ENCODE measurements at places on chromosomes 6 and 20.

DNA sequence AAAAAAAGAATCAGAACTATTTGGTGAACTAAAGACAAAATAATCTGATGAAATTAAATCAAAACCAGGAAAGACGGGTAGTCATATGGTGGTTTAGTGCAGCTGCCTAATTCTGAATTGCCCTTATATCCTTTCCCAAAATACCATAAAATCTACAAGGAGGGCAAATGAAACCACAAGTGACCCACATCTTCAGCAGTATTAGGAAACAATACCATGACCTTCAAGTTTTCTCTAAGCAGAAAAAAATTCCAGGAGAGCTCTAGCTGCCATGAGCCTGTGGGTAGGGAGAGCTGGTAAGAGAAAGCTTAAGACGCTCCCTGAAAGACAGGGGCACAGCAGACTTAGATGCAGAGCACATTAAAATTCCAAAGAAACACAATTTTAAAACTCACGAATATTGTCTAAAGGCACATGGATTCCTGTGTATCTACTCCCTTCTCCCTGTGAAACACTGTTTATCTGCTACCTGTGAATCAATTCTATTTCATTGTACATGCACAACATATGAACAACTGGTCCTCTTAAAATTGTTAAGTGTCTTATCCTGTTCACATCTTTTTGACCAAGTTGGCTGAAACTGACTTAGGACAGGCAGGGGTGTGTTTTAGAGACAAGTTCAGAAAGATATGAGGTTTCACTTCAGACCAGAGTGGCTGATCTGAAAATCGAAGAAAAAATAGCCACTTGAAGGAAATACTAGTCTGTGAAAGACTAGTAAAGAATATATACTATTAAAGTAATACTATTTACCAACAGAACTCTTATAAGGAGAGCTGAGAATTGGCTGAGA, 153.6 kb upstream of the SHLD1 start:
- no peak for DNase-seq

DNA sequence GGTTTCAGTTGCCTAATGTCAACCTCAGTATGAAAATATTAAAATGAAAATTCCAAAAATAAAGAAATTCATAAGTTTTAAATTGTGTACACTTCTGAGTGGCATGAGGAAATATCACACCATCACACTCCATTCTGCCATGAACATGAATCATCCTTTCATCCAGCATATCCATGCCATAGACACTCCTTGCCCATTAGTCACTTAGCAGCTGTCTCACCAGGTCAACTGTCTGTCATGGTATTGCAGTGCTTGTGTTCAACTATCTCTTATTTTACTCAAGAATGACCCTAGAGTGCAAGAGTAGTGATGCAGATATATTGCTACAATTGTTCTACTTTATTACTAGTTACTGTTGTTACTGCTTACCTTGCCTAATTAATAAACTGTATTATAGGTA, 712.4 kb downstream of the EPHA7 start:
- no peak for DNase-seq

DNA sequence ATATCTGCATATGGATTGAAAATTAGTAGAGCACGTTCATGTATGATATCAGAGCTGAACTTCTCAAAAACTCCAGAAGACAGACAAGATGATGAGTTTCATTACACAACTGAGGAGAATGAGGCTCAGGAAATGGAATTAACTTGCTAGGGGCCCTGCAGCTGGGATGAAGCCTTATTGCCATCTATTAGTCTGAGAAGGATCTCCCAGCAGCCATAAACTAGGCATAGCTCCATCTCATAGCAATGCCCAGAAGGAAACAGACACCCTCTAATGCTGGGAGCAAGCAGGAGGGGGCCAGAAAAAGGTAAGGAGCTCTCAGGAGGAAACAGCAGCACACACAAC, 18.0 kb downstream of the TFEB start:
- DNase-seq, result no peak

DNA sequence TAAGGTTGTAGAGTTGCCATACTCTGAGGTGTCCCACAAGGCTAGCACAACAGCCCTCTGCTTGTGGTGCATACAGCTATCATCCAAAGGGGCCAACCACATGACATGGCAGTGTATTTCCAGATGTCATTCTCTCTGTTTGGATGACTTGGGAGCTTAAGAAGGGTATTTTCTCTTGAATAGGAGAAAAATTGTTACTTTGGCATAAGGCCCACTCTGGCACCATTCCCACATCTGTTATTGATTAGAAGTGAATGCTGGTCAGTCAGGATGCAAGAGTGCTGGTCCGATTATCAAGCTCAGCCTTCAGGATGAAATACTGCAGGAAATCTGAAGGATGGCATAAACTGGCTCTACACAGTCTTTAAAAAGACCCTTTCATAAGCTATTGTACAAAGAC, 83.6 kb upstream of the C20orf144 start:
- DNase-seq, result no peak

DNA sequence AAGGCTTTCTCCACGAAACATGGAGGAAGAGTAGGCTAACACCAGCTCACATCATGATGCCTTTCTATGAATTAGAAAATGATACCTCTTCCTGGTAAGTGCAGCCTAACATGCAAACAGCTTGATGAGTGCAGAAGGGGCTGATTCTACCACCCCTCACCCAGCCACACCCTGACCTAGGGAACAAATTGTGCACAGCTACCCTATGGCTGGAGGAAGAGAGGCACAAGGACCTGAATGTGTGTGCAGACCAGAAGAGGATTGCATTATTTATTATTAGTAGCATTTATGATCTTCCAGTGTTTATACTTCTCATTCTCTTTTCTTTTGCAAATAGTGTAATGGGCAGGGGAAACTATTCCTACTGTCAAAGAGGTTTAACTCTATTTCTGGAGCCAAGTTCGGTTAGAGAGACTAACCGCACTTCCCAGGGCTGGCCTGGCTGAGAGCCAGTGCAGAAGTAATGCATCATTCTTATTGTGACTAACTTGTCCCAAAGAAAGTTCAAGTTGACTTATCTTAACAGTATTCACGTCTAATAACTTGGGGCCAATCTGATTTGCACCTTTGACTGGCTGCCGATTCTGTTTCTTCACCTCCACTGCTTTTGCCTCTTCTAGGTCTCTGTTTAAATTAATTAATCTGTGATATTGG, 237.5 kb downstream of the CD83 start:
- peak; percentile 6 for DNase-seq

DNA sequence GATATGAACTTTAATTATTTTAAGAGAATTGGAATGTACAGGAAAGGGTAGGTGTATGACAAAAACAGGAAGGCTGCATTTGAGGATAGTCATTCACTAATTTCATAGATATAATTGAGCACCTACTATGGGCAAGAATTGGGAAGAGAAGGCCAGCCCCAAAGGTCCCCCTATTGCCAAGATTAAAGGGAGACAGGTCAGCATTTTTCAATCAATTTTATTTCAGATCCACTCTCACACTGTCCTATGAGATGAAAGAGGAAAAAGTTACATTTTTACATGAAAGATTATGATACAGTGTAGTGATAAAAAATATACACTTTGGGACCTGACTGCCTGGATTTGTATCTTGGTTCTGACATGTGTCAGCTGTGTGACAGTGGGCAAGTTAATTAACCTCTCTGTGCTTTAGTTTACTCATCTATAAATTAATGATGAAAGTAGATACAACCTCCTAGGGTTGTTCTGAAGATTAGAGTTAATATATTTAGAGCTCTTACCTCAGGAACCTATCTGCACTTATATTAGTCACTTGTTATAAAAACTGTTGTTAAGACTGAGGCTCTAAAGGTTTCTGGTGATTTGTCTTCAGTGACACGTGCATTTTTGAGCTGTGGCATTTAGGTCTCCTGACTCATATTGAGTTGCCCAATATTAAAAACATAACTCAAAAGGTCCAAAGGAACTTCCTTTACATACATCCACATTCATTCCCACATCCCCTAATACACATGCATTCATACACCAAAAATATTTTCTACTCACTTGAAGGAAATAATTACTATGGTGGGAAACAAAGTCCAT, 45.7 kb downstream of the SCGN start:
- DNase-seq, result no peak

- DNase-seq, result no peak
Observed at GRCh38 chr6:56752009-56752408, 109.3 kb upstream of the DST start.

- no peak for DNase-seq
Observed at GRCh38 chr6:163954088-163954775, 539.7 kb downstream of the QKI start.

DNA sequence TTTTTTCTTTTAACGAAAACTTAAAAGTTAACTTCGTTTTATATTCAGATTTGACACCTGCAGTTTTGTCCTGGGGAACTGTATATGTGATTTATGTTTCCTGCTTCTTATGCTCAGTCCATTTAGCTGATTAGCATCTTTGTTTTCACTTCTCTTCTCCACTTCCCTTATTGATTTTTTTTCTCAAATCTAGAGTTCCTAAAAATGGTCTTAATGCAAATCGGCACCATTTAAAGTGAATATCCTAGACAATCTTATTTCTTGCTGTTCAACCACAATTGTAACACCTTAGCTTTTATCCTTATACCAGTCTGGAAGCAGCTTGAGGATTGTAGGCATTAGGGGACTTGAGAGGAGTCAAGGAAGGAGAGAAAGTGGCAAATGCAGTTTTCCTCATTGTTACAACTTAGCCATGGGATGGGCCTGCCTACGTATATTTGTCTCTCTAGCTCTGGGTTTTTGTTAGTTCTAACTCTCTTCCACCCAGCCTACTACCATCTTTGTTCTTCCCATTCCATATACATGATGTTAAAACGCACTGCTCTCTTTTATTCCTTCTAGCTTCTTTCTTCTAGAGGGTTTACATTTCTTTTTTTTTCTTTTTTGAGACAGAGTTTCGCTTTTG, 8.5 kb downstream of the QRSL1 start:
- DNase-seq, result no peak

- no peak for DNase-seq
Observed at GRCh38 chr6:159505140-159505922, 187.7 kb downstream of the SOD2 start.

GRCh38 chr6:22069306-22069800, 227.5 kb downstream of the PRL start:
- DNase-seq, result peak; percentile 30

- DNase-seq, result peak; percentile 56
Observed at GRCh38 chr6:139881728-139882211, 507.3 kb upstream of the CITED2 start.

- DNase-seq, result peak; percentile 27
Observed at GRCh38 chr6:90284236-90285041, 12.2 kb downstream of the BACH2 start.

GRCh38 chr20:50017576-50018248, 34.9 kb downstream of the SNAI1 start:
- no peak for DNase-seq

DNA sequence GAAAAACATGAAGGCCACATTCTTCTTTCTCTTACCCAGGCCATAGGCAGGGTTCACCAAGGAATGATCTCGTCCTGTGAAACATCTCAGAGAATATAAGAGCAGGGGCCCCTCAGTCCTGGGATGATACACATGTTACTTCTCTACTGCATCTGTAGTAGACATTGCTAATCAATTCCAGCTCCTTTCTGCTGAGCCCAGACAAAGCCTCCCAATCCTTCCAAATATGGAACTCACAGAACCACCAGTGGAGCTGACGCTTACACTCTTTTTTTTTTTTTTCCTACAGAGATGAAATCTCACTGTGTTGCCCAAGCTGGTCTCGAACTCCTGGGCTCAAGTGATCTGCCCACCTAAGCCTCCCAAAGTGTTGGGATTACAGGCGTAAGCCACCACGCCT, 9.1 kb downstream of the SNTA1 start:
- DNase-seq, result no peak

GRCh38 chr6:6900569-6901204, 207.1 kb upstream of the RREB1 start:
- no peak for DNase-seq

GRCh38 chr20:21266191-21266536, 37.0 kb upstream of the XRN2 start:
- no peak for DNase-seq

- peak; percentile 88 for DNase-seq
Observed at GRCh38 chr6:149925974-149926777, 3.3 kb upstream of the RAET1G start.

- no peak for DNase-seq
Observed at GRCh38 chr6:65819152-65819551, 112.1 kb upstream of the EYS start.
